ENCODE measurements at places on chromosomes 7 and 10. TPM values are rescaled to one million over a fixed set of nuclear protein-coding genes. Genes with fewer than 3 reads are reported as not detected.

The BTBD16 gene
- not detected for total RNA-seq

DNA sequence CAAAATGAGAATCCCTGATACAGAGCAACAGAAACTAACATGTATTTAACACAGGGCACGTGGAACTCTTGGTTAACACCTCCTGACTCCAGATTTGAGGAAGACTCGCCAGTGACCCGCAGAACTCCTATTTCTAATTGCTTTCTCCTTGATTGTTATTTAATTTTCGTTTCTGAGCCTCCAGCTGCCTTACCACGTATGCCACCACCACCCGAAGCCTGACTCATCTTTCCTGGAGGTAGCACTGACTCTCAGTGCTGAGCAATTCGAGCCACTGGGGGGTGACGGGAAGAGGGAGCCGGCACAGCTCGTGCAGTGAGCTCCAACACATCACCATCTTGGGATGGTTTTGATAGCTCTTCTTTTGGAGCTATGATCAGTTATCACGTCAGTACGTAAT, 273.9 kb upstream of the MGMT start:
- no peak for DNase-seq

DNA sequence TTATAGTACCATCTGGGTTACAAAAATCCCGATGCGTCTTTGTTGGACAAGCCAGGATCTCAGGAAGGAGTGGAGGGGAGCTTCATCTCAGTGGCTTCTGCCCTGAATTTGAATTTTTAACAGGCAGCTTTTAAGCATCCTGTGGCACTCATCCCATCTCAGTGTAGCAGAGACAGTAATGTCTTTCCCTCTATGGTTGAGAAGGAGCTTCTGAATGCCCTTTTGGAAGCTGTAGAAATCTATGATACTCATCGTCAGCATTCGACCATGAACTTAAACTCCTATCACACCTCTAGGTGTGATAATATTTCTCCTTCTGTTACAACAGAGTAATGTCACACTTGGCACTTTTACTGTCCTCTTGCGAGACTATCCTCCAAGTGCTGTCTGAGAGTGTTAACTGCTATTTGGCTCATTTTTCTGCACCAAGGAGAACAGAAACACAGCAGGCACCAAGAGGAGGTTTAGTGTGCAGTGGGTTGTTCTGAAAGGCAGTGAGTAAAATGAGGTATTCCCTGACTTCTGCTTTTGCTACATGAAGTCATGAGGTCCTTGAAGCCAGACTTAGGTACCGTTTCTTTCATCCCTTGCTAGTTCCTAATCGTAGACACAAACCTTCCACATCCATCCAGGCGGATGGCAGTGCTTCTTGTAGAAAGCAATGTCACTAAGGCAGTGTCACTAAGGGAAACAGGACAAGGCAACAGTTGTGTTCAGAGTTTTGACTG, 177.4 kb downstream of the CELF2 start:
- no peak for DNase-seq

GRCh38 chr10:130422366-130423324, 286.5 kb downstream of the GLRX3 start:
- no peak for DNase-seq

DNA sequence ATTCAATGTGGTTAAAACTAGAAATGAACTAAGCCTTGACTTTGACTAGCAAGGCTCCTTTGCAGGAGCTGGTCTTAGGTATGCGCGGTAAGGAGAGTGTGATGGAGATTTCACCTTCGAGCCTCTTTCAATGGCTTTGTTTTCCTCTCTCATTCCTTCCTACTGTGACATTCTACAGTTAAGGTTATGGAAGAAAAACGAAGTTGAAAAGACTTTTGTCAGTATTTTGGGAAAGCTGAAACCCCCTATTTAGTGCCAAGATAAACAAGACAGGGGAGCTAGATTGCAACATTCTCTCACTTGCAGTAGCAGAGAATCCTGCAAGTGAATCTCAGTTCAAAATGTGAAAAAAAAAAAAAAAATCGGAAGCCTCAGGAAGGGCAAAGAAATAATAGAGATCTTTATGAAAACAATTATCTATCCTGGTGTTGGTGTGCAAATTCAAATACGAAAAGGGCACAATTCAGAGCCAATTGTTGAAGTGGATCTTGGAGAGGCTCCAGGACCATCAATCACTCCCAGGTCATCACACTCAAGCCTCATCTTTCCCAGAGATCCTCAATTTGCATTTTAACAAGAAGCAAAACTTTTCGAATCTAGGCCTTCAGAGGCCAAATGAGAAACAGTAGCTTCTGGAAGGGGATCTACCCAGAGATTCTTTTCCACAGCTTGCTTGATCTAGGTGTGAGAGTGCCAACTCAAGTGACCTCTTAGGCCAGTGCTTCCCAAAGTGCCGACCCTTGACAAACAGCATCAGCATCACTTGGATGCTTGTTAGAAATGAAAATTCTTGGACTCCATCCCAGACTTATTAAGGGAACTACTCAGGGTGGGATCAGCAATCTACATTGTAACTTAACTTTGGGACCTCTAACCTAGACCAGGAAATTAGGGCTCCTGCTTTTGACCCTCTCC, 163.8 kb downstream of the INHBA start:
- no peak for DNase-seq

DNA sequence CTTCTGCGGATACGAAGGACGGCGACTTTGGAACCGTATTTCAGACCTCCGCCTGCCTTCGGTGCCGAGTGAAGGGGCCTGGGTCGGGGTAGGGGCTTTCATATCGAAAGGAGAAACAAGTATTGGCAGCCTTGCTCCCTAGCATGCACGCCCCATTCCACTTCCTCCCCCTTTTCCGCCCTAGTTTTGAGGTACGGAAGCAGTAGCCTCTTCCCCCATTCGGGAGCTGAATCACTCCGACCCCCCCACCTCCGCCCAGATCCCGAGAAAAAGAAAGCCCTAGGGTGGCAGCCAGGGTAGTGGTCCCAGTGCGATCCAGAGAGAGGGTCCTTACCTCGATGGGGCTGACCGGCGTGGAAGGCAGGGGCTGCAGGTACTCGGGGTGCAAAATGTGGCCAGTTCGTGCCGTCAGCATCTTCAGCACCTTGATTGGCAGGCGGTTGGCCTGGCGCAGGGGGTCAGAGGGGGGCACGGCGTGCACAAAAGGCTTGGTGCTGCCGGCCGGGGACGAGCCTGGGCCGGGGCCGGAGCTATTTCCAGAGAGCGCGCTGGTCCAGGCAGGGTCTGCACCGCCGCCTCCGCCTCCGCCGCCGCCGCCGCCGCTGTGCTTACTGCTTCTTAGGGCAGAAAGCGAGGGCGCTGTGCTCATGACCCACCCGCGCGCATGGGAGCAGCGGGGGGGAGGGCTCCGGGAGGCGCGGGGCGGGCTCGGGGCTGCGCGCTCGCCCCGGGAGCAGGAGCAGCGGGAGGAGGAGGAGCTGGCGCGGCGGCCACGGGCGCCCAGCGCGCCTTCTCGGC, 594 bp downstream of the ZNF503 start:
- DNase-seq: peak; percentile 58

DNA sequence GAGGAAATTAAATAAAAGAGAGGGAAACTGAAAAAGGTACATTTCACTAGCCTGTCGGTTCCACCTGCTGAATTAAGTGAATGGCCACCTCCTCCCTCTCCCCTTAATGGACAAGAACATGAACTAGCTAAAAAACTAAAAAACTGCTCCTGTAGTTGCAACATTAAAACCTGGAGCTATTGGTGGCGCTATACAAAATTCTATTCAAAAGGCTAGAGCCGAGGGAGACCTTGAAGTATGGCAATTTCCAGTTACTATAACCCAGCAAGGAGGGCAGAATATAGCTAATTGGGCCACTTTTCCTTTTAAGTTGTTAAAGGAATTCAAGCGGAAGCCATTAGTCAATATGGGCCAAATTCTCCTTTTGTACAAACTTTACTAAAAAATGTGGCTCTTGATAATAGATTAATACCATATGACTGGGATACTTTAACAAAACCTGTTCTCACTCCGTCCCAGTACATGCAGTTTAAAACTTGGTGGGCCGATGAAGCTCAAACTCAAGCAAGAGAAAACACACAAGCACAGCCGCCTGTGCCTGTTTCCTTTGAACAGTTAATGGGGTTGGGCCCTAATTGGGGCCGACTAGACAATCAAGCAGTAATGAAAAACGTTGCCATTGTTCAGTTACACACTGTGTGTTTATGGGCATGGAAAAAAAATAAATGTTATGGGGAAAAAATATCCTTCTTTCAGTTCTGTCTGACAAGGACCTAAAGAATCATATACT, 6.5 kb upstream of the CHST3 start:
- no peak for DNase-seq
